ENCODE measurements at places on chromosomes 12 and 14. TPM values are rescaled to one million over a fixed set of nuclear protein-coding genes. Genes with fewer than 3 reads are reported as not detected.

AKAP5 gene
- total RNA-seq, result 16.3 TPM

NID2 gene
- 0.36 TPM for total RNA-seq

ST8SIA1 gene
- total RNA-seq, result 0.79 TPM

POLE gene
- 58.7 TPM for total RNA-seq

SERPINA9 gene
- total RNA-seq, result not detected

DNA sequence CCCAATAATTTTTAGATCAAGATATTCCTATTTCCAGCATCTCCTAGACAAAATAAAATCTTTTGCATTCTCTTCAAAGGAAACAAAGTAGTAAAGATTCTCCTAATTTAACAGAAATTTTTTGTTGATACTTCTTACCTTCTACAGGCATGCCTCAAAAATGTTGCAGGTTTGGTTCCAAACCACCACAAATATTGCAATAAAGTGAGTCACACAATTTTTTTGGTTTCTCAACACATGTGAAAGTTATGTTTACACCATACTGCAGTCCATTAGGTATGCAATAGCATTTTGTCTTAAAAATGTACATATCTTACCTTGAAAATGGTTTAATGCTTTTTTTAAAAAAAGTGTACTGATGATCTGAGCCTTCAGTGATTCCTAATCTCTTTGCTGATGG lies 65.6 kb upstream of the USP15 start:
- no peak overlapping the region for H3K4me3 ChIP-seq
- H3K27me3 ChIP-seq, result peaks cover 22% of the 10 kb centered on the region
- H3K4me1 ChIP-seq, result peaks cover 21% of the 10 kb centered on the region
- H3K36me3 ChIP-seq, result no peaks in the 10 kb centered on the region
- no peak overlapping the region for H3K27ac ChIP-seq

- no peaks in the 10 kb centered on the region for H3K27me3 ChIP-seq
- peaks cover 35% of the 10 kb centered on the region for H3K36me3 ChIP-seq
- H3K27ac ChIP-seq, result no peak overlapping the region
- H3K4me3 ChIP-seq, result no peak overlapping the region
These were observed 15.7 kb downstream of the SLC38A2 start for GRCh38 chr12:46356655-46357437.

DNA sequence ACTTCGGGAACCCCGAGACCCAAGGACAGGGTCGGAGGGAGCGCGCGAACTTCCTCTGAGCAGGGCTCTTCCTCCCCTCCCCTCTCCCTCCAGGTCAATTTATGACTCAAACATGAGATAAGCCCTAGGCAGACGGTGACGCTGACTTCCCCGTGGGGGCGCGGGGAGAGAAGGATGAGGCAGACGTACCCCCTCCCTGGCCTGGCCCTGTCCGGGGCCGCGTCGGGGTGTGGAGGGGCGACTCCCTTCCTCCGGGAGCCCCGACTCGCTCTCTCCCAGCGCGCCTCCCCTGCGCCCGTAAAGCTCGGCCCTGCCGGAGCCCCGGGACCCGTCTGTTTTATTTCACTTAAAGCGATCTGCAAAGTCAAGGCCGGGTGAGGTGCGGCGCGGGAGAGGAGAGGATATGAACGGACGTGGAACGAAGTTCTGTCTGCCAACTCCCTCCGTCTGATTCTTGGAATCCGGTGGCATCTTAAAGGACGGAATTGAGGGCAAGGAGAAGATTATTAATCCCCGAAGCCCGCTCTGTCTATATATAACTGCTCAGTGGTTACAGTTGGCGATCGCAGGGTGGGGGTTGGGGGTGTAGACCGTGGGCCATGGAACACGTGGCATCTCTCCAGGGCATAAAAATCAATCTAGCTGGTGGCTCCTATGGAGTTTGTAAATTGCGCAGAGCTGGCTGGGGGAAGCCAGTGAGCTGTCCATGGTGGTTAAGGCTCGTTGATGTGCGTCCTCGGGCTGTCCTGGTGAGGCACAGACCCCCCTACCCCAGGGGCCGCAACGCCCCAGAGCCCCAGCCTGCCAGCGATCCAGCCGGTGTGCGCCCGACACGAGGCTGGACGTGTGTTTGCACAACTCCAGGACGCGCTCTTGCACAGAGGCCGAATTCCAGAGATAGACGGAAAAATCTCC lies 2.9 kb upstream of the PTHLH start:
- no peaks in the 10 kb centered on the region for H3K36me3 ChIP-seq
- H3K27me3 ChIP-seq, result peaks cover 33% of the 10 kb centered on the region
- no peak overlapping the region for H3K4me3 ChIP-seq
- no peak overlapping the region for H3K27ac ChIP-seq
- no peaks in the 10 kb centered on the region for H3K4me1 ChIP-seq

- no peak overlapping the region for H3K4me3 ChIP-seq
- no peak overlapping the region for H3K27ac ChIP-seq
- H3K4me1 ChIP-seq, result peaks cover 7% of the 10 kb centered on the region
These were observed 93.5 kb downstream of the PPP1R12A start for GRCh38 chr12:79841248-79841877.

DNA sequence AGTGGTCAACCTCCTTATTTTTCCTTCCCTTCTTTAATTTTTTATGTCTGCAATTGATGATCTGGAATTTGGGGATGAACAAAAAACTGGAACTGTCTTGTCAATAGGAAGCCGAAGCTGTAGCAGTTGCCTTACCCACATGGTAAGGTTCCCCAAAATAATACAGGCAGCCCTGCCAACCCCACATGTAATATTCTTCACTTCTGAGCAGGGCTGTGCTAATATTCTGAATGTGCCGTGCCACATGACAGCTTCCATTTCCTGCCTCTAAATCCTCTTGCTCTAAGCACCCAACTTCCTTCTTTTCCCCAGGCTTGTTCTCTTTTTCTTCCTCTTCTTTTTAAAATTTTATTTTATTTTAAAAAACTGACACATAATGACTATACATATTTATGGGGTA lies 39.6 kb downstream of the GPATCH2L start:
- H3K36me3 ChIP-seq, result peaks cover 51% of the 10 kb centered on the region
- no peaks in the 10 kb centered on the region for H3K27me3 ChIP-seq
- no peak overlapping the region for H3K27ac ChIP-seq
- H3K4me3 ChIP-seq, result no peak overlapping the region
- no peaks in the 10 kb centered on the region for H3K4me1 ChIP-seq
- DNase-seq, result no peak

DNA sequence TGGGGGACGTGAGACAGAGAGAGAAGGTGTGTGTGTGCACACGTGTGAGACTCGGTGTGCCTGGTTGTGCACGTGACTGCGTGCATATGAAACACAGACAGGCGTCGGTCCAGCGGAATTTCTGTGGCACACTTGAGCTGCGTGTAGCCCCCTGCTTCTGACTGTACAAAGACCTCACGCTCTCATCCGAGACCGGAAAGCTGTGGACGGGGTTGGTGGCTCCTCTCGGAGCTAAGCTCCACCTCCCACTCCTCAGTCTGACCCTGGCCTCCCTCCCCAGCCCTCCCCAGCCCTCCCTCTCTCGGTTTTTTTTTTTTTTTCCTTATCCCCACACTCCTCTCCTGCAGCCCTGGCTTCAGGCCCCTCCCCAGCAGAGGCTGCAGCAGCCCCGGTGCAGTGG lies 8.3 kb upstream of the C14orf180 start:
- no peaks in the 10 kb centered on the region for H3K4me1 ChIP-seq
- no peak overlapping the region for H3K27ac ChIP-seq
- H3K36me3 ChIP-seq, result no peaks in the 10 kb centered on the region

DNA sequence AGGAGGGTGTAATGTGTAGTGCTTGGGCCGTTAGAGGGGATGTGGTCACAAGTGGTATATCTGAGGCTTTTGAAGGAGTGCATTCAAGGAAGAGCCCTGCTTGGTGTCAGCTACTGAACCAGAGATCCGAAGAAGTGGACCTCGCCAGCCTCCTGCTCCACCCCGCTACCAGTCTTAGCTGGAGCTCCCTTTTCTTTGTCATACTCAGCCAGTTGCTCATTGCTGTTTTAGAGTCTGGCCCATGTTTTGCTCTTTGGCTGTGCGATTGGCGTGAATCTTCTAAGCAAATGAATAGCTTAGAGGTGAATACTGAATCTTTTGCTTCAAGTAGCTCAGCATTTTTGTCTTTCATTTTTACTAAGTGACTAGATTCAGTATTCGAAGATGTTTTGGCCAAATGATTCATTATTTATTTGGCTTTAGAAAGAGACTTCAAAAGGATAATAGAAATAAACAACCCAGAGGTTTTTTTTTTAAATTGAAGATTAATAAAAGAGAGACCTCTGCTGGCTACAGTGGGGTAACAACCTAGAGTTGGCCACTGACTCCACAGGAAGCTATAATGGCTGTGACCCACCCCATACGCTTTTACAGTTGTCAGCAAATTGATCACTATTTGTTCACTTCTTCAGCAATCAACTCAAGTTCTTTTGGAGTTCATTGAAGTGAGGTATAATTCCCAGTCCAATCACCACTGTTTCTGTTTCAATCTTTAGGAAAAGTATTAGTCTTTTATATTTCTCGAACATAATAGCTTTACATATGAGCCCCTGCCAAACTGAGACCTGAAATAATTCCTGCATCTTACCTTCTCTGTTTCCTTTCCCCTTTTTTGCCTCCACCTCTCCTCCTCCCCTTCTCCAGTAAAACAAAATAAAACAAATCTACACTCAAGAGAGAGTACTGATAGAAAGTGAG lies 19.9 kb downstream of the CDKN1B start:
- H3K4me1 ChIP-seq, result peaks cover 30% of the 10 kb centered on the region
- peak overlapping the region; percentile 43 for H3K4me3 ChIP-seq
- peak; percentile 80 for DNase-seq
- H3K36me3 ChIP-seq, result no peaks in the 10 kb centered on the region
- no peaks in the 10 kb centered on the region for H3K27me3 ChIP-seq

- H3K36me3 ChIP-seq, result no peaks in the 10 kb centered on the region
- no peaks in the 10 kb centered on the region for H3K4me1 ChIP-seq
- H3K27ac ChIP-seq, result no peak overlapping the region
- no peak overlapping the region for H3K4me3 ChIP-seq
These were observed 17.5 kb downstream of the POLE2 start for GRCh38 chr14:49670475-49670874.

GRCh38 chr12:26287671-26288381 lies 92.5 kb downstream of the SSPN start:
- no peaks in the 10 kb centered on the region for H3K4me1 ChIP-seq
- no peaks in the 10 kb centered on the region for H3K36me3 ChIP-seq
- DNase-seq, result no peak
- no peak overlapping the region for H3K4me3 ChIP-seq
